ENCODE measurements at places on chromosomes 5 and 9.

DNA sequence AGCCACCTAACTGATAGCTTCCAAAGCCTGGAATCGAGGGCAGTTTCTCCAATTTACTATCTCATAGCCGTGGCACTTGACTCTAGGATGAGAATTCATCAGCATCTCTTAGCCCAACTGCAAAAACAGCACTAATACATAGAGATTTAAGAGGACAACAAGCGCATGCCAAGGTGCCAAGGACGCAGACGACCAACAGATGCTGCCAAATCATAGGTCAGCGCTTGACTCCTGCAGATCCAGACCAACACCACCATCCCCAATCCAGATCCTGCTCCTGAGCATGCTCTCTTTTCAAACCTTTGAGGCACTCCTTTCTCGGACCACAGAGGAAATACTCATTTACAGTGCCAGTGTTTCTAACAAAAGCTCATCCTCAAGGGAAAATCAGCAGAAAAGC lies 24.6 kb downstream of the NRG2 start:
- DNase-seq, result no peak

DNA sequence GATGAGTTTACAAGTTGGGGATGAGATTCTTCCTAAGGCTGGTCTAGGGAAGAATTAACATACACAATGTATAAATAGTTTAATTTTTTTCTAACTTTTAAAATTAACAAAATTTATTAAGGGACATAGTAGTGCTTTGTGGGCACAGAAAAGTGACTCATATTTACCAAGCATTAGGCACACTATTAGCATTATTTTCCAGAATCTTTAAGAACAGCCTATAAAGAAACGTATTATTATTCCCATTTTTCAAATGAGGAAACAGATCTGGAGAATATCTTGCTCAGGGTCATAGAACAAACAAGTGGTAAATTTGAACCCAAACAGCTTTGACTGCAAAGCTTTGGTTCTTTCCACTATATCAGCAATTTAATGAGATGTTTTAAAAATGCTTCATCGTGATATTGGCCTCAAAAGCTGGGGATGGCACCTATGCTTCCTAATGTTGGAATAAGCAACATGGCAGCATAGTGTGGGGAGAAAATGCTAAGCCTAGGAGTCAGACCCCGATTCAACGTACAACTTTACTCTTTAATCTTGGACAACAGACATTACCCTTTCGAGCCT lies 55.9 kb downstream of the ABCA1 start:
- DNase-seq, result no peak

DNA sequence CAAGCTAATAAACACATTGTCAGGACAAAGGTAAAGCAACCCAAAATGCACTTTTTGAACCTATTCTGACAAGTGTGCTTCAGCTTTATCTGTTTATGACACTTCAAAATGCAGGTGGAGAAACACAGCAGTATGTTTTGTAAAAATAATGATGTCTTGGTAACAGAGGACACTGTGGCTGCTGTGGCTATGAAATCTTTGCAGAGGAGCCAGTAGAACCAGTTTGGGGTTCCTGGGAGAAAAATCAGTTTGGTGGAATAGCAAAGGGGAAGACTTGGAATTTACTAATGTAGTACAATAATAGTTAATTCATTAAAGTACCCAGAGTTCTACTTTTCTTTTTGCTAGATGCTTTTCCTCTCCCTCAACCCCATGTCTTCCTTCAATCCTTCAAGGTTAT lies 40.6 kb downstream of the SIL1 start:
- DNase-seq, result no peak

DNA sequence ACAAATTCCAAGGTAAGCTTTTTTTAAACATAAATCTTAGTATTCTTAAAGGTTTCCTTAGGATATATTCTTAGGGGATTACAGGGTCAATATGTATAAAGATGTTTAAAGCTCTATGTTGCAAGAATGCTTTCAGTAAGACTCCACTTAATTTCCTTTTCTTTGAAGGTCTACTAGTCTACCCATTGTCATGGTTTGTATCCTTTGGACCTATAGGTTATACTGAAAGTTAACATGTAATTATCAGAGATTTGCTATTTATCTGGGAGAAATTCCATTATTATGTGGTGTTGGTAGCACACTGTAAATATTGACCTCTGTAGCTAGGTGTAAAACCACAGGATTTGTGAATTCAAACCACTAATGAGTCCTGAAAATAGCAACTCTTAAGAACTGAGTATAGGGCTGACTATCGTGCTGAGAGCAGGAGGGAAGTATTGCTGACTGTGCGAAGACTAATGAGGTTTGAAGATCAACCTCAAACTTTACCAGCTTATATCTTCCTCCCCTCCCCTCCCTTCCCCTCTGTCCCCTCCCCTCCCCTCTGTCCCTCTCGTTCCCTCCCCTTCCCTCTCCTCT lies 85.6 kb downstream of the GADD45G start:
- DNase-seq, result no peak

- DNase-seq, result no peak
Measured at GRCh38 chr5:159971931-159972461, 36.9 kb upstream of the TTC1 start.

GRCh38 chr5:170411100-170411499 lies 21.9 kb upstream of the KCNMB1 start:
- DNase-seq, result no peak

- DNase-seq, result no peak
Measured at GRCh38 chr5:95317687-95318086, 32.8 kb upstream of the MCTP1 start.

- DNase-seq, result peak; percentile 52
Measured at GRCh38 chr9:88578121-88579049, 43.4 kb downstream of the NXNL2 start.

GRCh38 chr5:173237875-173238220 lies 2.8 kb upstream of the NKX2-5 start:
- no peak for DNase-seq

DNA sequence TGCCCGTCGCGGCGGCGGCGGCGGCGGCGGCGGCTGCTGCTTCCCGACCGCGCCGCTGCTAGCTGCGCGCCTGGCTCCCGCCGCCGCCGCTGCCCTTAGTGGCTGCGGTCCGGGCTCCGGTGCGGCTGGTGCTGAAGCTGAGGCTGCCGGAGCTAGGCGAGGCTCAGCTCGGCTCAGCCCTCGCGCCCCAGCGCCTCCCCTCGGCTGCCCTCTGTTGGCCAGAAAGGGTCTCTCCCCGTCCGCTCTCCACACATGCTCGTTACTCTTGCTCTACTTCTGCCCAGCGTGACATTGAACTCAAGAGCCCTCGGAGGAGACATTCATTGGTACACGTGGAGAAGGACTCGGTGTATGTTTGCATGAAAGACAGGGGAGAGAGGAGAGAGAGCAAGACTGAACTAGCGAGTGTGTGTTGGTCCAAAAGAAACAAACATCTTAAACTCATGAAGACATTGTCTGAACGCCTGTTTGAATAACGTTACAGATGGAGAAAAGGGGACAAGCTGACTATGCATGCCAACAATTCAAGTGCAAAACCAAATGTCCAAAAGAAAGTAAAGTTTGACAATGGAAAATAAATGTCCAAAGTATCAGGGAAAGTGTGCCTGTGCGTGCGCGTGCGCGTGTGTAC lies at the start of gene HCN1:
TSS of gene HCN1 (minus strand) at position 175 of the 631 bp plus-strand sequence.
- DNase-seq, result no peak

DNA sequence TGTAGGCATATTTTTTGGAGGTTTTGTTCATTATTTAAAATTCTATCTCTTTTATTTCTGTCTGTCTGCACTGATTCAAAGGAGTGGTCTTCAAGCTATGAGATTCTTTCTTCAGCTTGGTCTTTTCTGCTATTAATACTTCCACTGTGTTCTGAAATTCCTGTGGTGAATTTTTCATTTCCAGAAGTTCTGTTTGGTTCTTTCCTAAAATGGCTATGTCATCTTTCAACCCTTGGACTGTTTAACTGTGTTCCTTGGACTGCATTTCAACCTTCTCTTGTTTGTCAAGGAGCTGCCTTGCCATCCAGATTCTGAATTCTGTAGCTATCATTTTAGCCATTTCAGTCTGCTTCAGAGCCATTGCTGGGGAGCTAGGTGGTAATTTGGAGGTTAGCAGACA lies 76.3 kb downstream of the CERT1 start:
- no peak for DNase-seq

- peak; percentile 28 for DNase-seq
Measured at GRCh38 chr9:37302277-37302676, 120.2 kb upstream of the GRHPR start.

GRCh38 chr5:1819458-1819857 lies 18.3 kb downstream of the NDUFS6 start:
- DNase-seq, result no peak

- DNase-seq, result no peak
Measured at GRCh38 chr5:21701317-21701716, 1151.8 kb downstream of the CDH12 start.

GRCh38 chr5:38424148-38425060 lies 132.0 kb downstream of the LIFR start:
- no peak for DNase-seq

DNA sequence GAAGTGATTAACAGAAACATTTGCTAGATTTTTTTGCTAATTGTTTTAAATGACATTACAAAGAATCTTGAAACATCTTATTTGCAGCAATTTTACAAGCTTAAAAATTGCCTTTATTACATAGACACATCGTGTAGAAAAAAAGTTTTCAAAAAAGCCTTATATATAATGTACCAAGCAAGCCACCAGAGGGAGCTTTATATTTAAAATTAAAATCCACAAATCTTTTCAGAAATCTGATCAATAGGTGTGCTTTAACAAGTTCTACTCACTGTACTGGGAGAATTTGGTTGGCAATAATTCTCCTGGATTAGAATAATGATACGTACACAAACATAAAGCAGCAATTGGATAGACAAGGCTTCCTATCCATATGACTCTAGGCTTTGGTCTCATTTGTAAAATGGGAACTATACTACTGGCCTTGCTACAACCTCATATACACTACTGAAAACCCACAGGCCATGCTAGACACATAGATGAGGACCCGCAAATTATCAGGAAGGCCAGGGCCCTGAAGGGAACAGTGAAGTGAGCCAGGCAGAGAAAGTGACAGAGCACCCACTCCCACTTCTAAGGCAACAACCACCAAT lies 4.8 kb downstream of the PSMB7 start:
- no peak for DNase-seq

DNA sequence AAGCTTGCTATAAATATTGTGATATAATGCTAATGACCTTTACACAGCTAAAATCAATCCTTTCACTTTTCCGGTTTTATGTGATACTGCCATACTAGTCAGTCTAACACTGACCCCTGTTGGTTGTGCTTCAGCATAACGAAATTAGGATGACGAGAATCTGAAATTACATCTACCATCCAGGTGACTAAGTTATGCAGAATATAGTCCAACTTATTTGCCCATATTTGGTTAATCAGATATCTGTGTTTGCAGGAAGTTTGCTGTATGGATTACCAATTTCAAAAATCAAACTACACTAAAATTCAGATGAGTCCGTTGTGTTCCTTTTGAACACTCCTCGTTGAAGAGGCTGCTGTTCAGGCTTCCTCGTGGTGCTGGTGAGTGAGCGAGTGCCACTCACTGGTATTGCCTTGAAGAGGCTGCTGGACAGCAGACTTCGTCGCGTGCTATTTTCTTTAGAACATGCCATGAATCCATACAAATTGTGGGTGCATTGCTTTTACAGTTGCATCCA lies 32.5 kb downstream of the TENT4A start:
- DNase-seq, result no peak

DNA sequence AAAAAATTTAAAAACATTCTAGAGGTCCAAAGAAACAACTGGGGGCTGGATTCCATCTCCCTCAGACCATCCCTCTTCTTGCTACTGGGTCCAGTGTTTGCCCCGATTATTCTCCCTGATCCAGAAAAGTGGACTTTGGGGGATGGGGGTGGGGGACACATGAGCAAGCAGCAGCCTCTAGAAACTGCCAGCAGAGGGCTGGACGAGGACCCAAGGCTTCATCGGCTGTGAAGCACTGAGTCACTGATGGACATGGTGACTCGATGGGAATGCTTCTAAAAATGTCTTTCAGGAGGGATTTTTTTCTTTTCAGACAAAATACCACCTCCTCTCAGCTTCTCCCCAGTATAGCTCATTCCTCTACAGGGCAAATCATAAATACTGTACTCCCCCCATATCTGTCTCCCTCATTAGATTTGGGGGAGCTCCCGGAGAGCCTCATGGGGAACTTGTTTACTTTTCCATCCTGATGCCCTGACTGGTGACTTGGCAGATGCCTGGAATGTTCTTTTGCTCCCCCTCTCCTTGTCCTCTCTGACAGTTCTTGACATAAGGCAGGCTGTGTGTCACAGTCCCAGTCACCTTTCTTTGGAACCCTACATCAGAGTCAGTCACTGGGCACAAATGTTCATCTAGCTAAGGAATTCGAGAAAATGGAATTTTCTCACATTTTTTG lies 67.2 kb upstream of the STC2 start:
- no peak for DNase-seq

- DNase-seq, result no peak
Measured at GRCh38 chr5:141441571-141442170, 11.4 kb downstream of the PCDHGA12 start.

DNA sequence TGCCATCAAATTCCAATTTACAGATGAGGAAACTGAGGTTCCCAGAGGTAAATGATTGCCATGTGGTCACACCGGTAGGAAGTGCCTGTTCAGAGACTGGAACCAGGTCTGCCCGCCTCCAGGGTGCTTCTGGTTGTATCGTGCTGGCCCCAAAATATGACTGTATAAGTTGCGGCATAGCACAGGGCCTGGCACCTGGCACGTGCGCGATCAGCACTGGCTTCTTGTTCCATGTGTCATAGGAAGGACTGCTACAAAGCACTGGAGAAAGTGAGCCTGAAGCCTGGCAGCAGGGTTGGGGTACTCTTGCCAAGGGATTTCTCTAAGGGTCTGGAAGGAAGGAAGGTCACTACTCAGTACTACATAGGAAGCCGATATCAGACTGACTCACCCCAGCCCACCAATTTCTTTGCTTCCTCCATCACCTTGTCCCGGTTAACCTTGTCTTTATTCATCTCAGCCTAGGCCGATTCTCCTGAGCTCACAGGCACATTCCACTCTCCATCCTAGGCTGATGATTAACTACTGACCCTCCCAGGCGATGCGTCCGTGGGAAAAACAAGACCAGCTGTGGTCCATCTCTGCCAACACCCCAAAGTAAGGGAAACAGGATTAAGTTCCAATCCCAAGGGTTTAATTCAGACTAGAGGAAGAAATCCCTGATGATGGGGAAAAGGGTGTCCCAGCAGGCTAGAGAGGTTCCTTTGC lies 1.8 kb downstream of the HRH2 start:
- no peak for DNase-seq
